ENCODE measurements at places on chromosomes 11 and 22.
A peak's percentile ranks its signal among the peaks of the same experiment; 100 is the strongest.

- DNase-seq: peak; percentile 27
Observed at GRCh38 chr22:39991159-39991860, 3.4 kb upstream of the FAM83F start.

DNA sequence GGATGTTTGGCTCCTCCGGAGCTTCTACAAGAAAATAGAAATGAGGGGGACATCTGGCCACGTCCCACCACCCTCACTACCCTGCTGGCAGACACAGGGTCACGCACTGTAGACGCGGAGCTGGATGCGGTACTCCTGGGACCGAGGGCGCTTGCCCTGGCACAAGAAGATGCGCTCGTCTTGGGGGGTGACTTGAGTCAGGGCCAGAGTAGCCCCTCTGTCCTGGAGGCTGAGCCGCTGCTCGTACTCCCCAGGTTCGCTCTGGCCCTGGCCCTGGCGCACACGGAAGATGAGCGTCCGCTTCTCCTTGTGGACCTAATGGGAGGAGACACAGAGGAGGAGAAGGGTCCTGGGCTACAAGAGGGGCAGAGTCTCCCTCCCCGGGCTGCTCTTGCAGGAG lies 2.2 kb downstream of the MCAM start:
- DNase-seq: no peak

DNA sequence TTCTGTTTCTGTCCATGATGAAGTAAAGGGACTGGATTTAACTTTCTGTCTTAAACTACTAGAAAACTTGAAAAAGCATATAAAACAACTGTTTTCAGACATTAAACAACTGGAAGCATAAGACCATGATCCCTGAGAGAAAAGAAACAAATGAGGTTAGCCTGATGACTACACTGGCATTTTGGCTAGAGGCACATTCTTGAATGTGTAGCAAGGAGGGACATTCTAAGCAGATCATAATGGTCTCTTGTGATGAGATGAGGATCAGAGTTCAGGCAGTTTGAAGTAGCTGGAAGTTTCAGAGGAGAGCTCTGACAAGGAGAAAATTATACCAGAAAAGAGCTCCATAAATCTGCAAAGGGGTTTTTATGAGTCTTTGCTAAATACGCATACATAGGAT lies 75.4 kb downstream of the AASDHPPT start:
- no peak for DNase-seq

DNA sequence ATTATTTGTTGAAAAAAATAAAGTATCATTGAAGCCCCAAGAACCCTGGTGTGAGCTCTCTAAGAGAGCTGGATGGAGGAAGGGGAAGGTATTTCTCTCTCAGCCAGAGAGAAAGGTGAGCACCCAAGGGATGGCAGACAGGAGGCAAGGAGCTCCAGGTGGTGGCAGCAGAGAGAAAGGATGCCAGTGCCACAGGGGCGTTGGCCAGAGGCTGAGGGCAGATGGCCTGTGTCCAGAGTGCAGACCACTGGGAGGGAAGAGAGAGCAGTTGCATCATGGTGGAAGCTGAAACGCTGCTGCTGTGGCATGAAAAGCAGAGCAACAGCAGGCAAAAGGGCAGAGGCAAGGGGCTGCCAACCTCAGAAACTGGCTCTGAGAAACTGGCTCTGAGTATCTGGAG lies 8.5 kb downstream of the SPON1 start:
- DNase-seq: peak; percentile 50

DNA sequence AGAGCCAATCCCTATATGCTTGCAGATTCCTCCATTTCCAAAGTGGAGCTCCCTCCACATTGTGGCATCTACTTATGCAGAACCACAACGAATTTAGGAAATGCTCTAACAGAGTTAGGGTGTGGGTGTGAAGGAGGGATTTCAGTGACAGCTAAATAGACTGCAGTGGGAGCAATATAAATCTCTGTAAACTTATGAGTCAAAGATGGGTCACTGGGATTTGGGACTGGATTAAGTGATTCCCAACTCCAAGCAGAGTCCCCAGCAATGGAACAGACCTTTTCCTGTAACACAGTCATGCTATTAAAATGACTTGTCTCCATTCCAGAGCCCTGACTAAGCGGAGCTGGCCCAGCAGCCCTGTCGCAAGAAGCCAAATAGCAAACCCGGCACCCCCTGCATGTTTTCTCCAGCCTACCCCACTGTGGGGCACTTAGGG lies 36.6 kb downstream of the RPL27A start:
- peak; percentile 88 for DNase-seq

DNA sequence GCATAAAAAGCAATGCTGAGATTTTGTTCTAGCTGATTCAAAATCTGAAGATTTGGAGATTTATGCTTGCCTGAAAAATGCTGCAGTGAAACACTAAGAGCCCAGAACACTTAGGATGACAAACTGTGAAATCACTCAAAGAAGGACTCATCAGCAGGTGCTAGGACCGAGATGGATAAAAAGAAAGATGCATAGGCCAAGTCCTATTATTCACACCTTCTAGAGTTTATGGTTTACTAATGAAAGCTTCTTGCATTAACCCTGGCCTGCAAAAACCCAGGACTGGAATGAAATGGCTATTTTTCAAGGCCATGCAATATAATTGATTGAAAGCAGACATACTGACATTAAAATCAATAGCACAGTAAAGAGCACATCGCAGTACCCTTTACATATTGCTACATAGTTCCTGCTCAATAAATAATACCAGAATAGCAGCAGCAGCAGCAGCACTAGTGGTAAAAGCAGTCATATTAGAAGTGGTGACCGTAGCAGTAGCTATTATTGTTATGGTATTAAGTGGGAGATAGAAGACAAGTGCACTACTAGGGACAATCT lies 161.7 kb downstream of the RAB38 start:
- DNase-seq: no peak

GRCh38 chr11:106133529-106133928 lies 56.1 kb downstream of the AASDHPPT start:
- peak; percentile 13 for DNase-seq

GRCh38 chr11:107688322-107688918 lies 23.4 kb downstream of the SLN start:
- DNase-seq: no peak

DNA sequence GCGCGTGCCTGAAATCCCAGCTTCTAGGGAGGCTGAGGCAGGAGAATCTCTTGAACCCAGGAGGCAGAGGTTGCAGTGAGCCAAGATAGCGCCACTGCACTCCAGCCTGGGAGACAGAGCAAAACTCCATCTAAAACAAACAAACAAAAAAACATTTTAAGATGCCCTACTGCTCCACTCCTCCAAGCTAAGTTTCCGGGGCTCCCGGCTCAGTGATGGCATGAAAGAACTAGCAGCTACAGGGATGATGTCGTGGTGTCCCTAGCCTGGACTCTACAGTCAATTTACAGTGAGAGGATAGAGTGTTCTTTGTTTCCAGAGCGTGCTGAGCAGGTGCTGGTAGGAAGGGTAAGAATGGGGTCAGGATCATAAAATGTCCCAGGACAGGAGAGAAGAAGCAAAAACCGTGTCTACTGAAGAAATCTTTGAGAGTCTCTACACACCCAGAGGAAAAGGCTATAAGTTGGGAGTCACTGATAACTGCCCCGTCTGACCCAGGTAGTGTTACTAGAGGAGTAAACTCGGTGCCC lies 1.2 kb upstream of the ZBTB3 start:
- DNase-seq: no peak

GRCh38 chr22:36901411-36902142 lies 11.9 kb upstream of the CSF2RB start:
- DNase-seq: peak; percentile 32

- no peak for DNase-seq
Observed at GRCh38 chr11:94010136-94010535, 11.0 kb upstream of the HEPHL1 start.

GRCh38 chr11:84137960-84138359 lies 851.8 kb upstream of the CCDC90B start:
- no peak for DNase-seq

DNA sequence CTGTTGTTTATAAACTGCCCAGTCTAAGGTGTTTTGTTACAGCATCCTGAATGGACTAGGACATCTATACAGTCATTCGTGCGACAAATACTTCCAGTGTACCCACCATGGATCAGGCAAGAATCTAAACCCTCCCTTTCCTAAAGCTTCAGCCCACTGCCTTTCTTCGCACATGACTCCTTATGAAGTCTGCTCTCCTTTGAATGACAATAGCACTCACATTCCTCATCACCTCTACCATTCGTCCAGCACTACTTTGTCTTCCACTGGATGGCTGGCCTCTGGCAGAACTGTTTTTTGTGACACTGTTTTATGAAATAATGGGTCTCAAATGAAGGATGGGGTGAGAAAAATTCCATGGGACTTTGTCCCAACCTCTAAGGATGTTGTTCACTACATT lies 89.8 kb upstream of the LIN7C start:
- no peak for DNase-seq

DNA sequence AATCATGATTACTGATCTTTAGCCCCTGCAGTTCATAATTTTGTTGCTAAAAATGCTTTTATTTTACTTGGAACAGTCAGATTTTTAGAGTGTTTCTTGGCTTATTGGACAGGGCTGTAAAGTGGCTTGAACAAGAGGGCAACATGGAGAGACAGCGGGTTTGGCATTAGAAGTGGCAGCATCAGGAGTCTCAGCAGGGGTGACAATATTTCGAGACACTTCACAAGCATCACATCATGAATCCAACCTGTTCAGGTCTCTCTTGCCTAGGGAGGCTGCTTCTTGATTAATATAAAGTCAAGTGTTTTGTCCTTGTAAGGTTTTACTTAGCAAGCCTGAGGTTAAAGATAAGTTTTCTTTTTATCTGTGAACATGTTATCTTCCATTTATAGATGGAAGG lies 2249.5 kb downstream of the LRRC4C start:
- no peak for DNase-seq

- DNase-seq: no peak
Observed at GRCh38 chr11:74937696-74938475, 11.0 kb downstream of the XRRA1 start.

- DNase-seq: no peak
Observed at GRCh38 chr11:16082095-16083055, 274.0 kb downstream of the SOX6 start.

DNA sequence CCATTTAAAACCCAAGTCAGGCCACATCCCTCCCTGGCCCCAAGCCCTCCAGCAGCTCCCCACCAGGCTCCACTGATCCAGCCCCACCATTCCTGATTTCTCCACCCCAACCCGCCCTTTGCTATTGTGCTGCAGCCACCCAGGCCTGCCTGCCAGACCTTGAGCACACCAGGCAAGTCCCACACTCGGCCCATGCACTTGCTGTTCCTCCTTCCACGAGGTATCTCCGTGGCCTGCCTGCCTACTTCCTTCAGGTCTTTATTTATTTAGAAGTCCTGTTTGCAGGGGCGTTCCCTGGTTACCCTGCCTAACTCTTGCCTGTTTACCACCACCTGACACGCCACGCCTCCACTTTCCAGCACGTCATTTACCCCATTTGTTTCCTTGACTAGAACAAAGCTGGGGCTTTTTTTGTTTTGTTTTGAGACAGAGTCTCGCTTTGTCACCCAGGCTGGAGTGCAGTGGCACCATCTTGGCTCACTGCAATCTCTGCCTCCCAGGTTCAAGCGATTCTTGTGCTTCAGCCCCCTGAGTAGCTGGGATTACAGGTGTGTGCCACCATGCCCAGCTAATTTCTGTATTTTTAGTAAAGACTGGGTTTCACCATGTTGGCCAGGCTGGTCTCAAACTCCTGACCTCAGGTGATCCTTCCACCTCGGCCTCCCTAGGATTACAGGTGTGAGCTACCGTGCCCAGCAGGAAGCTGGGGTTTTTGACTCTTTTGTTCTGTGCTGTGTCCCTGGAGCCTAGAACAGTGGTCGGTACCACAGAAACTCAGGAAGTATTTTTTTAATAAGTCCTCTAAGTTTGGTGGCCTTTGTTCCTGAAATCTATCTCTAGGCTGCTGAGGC lies 6.7 kb downstream of the CENPM start:
- no peak for DNase-seq

DNA sequence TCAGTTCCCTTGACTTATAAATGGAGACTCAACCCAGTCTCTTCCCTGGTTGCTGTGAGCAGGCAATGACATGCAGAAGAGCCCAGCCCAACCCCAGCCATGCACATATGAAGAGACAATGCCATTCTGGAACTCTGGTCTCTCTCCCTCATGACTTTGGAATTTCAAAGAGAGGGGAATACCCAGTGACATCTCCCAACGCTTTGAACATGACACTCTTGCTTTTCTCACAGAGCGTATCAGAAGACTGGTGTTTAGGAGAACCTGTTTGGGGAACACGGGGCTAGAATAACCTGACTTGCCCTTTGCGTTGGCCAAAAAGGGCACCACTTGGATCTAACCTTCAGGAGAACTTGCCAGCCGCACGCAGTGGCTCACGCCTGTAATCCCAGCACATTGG lies 12.9 kb downstream of the RANGAP1 start:
- DNase-seq: no peak

DNA sequence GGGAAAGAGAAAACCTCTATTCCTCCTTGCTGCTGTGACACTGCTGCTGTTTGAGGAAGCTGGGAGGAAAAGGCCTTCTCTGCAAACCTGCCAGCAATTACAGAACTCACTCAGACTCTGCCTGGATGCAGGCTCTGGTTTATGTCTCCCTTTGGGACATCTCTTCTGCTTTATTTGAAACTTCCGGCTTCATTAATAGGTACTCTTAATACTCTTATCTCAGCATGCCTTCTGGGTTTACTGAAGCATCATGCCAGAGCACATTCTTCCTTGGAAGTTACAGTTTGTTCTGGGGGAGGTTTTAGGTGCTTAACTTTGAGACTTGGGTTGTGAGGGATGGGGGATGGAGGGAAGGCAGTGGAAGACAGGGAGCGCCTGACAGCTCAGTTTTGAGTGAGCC lies 79.9 kb downstream of the NAV2 start:
- no peak for DNase-seq

DNA sequence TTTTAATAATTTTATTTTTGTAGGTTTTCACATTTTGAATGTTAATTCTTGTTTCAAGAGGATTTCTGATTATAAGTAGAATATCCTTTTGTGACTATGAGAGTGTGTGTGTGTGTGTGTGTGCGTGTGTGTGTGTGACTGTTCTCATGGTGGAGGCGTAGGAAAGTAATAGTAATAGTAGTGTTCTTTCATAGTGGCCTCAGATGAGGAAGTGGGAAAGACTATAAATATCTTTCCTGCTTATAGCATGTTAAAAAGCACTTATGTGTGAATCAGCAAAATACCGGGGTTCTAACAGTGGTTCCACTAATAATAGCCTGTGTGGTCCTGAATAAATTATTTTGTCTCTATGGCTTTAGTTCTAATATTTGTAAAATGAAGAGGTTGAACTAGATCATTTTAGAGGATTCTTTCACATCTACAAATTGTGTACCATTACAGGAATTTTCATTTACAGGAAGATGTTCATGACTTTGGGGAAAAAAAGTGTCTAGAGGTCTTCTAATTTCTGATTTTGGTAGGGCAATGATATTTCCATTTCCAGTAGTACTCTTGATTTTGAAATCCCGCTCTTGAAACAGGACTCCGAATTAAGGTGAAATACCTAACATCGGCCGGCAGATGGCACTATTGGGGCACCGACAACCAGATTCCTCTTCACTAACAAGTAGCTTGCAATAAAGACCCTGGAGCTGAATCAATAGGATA lies 29.9 kb upstream of the OR10G7 start:
- DNase-seq: peak; percentile 79

GRCh38 chr11:30855383-30856006 lies 269.3 kb upstream of the MPPED2 start:
- no peak for DNase-seq

- no peak for DNase-seq
Observed at GRCh38 chr11:67349457-67349856, 3.9 kb downstream of the POLD4 start.
